ENCODE measurements at places on chromosomes 5 and 9. TPM values are rescaled to one million over a fixed set of nuclear protein-coding genes. Genes with fewer than 3 reads are reported as not detected.

DNA sequence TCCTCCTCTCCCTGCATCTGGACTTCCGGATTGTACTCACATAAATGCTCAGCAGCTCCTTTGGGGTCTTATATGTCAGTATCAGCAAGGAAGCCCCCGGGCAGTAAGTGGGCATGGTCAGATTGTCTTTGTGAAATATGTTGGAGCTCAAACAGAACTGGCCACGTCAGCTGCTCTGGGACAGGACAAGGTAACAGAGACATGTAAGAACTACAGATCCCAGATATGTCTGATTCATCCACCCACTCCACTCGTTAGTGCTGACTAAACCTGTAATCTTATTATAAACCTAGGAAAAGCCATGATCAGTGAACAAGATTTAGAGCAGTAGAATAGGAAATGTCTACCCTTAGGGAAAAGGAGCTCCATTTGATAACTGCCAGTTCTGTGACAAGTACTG, 561.8 kb downstream of the CETN3 start:
- H3K36me3 ChIP-seq: no peaks in the 10 kb centered on the region
- no peak overlapping the region for H3K27ac ChIP-seq
- DNase-seq: no peak
- H3K4me3 ChIP-seq: no peak overlapping the region
- H3K4me1 ChIP-seq: no peaks in the 10 kb centered on the region

DNA sequence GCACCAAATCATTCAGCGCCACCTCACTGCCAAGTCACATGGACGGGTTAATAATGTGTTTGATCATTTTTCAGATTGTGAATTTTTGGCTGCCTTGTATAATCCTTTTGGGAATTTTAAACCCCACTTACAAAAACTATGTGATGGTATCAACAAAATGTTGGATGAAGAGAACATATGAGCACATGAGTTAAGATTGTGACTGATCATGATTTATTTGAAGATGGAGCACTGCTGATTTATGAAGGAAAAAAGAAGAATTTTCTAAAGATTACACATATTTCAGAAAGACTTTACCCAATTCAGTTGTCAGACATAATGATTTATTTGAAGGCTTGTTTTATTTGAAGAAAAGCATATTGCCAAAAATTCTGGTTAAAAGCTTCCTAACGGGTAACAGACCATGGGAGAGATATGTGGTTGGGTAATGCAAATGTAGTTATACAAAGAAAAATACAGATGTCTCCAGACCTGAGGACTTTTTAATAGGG, 37.4 kb downstream of the TNFAIP8 start:
- H3K4me1 ChIP-seq: no peaks in the 10 kb centered on the region
- H3K4me3 ChIP-seq: no peak overlapping the region
- no peaks in the 10 kb centered on the region for H3K27me3 ChIP-seq
- no peak for DNase-seq

- H3K27me3 ChIP-seq: no peaks in the 10 kb centered on the region
- no peak overlapping the region for H3K4me3 ChIP-seq
- no peak overlapping the region for H3K27ac ChIP-seq
- no peak for DNase-seq
- peaks cover 8% of the 10 kb centered on the region for H3K4me1 ChIP-seq
Measured at GRCh38 chr9:109017493-109017892, 4.2 kb upstream of the CTNNAL1 start.

- no peak overlapping the region for H3K27ac ChIP-seq
- no peak for DNase-seq
- no peaks in the 10 kb centered on the region for H3K36me3 ChIP-seq
- H3K4me1 ChIP-seq: peaks cover 8% of the 10 kb centered on the region
- no peak overlapping the region for H3K4me3 ChIP-seq
Measured at GRCh38 chr5:82707741-82708140, 369.5 kb downstream of the TMEM167A start.

GRCh38 chr9:89022902-89023301, 31.6 kb downstream of the S1PR3 start:
- no peak for DNase-seq
- no peaks in the 10 kb centered on the region for H3K27me3 ChIP-seq
- H3K4me3 ChIP-seq: no peak overlapping the region
- H3K36me3 ChIP-seq: no peaks in the 10 kb centered on the region
- H3K27ac ChIP-seq: no peak overlapping the region
- peaks cover 24% of the 10 kb centered on the region for H3K4me1 ChIP-seq

DNA sequence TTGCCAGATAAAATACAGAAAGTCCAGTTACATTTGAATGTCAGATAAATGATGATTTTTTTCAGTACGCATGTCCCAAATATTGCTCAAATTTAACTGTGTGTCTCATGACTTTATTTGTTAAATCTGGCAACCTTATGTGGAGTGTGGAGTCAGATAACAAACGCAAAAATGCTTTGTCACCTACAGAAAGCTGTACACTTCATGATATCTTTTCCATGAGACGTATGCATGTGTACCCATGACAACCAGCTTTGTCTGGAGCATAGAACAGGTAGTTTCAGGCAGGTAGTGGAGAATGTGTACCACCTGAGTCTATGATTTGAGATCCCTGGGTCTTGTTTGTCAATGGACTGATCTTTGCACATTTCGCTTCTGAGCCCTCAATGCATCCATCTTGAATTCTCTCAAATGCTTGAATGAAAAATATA, 105.5 kb upstream of the CPEB4 start:
- no peaks in the 10 kb centered on the region for H3K36me3 ChIP-seq
- no peak overlapping the region for H3K4me3 ChIP-seq
- H3K27ac ChIP-seq: no peak overlapping the region
- DNase-seq: no peak
- peaks cover 6% of the 10 kb centered on the region for H3K27me3 ChIP-seq

GRCh38 chr9:101915482-101915881, 177.0 kb upstream of the GRIN3A start:
- no peaks in the 10 kb centered on the region for H3K27me3 ChIP-seq
- H3K36me3 ChIP-seq: no peaks in the 10 kb centered on the region
- no peaks in the 10 kb centered on the region for H3K4me1 ChIP-seq
- H3K27ac ChIP-seq: no peak overlapping the region

DNA sequence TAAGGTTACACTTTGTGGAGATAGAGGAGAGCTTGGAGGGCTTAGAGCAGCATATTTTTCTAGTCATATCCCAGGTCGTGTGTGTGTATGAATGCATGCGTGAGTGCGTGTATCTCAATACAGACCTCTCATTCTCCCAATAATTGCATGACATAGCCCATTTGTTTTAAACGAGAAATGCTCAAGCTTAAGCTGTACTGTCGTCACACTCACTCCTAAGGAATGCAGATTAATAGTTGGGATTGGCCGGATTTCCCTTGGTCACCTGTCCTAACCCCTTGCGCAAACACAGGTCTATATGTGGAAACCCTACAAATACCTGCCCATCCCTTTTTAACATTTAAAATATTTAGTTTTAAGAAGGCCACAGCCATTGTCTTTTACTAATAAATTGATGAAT, 165.8 kb downstream of the SEMA5A start:
- no peaks in the 10 kb centered on the region for H3K27me3 ChIP-seq
- no peak for DNase-seq
- no peak overlapping the region for H3K27ac ChIP-seq
- H3K36me3 ChIP-seq: no peaks in the 10 kb centered on the region
- no peaks in the 10 kb centered on the region for H3K4me1 ChIP-seq

- no peaks in the 10 kb centered on the region for H3K36me3 ChIP-seq
- peaks cover 11% of the 10 kb centered on the region for H3K27me3 ChIP-seq
- H3K4me3 ChIP-seq: no peak overlapping the region
- no peak overlapping the region for H3K27ac ChIP-seq
Measured at GRCh38 chr5:76209297-76209696, 126.1 kb downstream of the SV2C start.

DNA sequence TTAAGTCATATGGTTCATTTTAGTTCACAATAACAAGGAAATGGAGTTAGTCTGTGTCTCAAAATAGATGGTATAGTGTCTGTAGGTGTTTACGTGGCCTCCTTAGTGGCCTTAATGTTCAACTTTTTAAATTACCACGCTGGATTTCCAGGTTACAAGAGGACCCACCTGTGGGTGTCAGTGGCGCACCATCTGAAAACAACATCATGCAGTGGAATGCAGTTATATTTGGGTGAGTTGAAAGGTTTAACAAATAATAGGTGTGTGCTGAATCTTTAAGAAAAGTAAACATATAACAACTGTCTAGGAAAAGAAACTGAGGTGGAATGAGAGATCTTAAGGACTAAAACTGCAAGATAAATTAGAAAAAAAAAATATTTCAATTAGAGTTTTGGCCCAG, 2.9 kb downstream of the UBE2B start:
- DNase-seq: no peak
- peaks cover 21% of the 10 kb centered on the region for H3K4me1 ChIP-seq
- H3K36me3 ChIP-seq: peaks cover 18% of the 10 kb centered on the region
- H3K27me3 ChIP-seq: no peaks in the 10 kb centered on the region

GRCh38 chr9:14530841-14531240, 162.4 kb downstream of the ZDHHC21 start:
- H3K27me3 ChIP-seq: peaks cover 52% of the 10 kb centered on the region
- DNase-seq: no peak
- H3K36me3 ChIP-seq: no peaks in the 10 kb centered on the region
- H3K27ac ChIP-seq: no peak overlapping the region
- H3K4me3 ChIP-seq: no peak overlapping the region
- no peaks in the 10 kb centered on the region for H3K4me1 ChIP-seq

DNA sequence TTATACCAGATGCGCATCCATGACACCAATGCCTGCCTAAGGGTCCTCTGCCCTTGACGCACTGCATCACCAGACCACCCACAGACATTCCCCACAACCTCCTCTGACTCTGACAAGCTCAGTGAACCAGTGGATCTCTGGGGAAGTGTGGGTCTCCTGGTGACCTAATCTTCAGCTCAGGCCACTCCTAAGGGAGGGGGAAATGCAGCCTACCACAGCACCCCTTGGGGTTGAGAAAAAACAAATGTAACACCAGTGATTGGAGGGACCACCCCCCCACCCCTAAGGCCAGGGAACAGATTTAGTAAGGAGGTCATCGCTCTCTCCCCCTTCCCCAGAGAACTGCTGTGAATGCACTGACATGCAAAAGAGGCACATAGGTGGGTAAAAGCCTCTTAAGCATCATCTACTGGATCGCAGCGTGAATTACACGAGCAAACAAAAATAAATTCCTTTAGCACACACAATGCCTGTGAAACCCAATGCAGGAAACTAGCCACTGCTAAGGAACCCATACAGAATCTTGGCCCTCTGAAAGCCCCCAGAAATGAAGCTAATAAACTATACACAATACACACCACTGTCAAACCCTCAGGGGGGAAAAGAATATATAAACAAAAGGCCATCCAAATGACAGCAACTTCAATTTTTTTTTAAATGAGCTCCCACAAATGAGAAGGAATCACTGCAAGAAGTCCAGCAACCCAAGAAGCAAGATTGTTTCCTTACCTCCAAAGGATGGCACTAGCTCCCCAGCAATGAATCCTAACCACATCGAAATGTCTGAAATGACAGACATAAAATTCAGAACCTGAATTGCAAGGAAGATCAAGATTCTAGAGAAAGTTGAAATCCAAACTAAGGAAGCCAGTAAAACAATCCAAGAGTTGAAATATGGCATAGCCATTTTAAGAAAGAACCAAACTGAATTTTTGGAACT, 513.7 kb upstream of the PTGER4 start:
- no peaks in the 10 kb centered on the region for H3K4me1 ChIP-seq
- H3K27me3 ChIP-seq: no peaks in the 10 kb centered on the region
- H3K4me3 ChIP-seq: no peak overlapping the region
- no peak overlapping the region for H3K27ac ChIP-seq
- DNase-seq: no peak

GRCh38 chr9:88077071-88077617, 61.1 kb downstream of the SPATA31C2 start:
- H3K4me3 ChIP-seq: peak overlapping the region; percentile 55
- H3K27ac ChIP-seq: peak overlapping the region; percentile 83
- no peaks in the 10 kb centered on the region for H3K27me3 ChIP-seq
- peaks cover 24% of the 10 kb centered on the region for H3K4me1 ChIP-seq

- H3K4me3 ChIP-seq: no peak overlapping the region
- H3K27ac ChIP-seq: no peak overlapping the region
- no peaks in the 10 kb centered on the region for H3K36me3 ChIP-seq
Measured at GRCh38 chr5:121024416-121025311, 560.6 kb downstream of the PRR16 start.

- H3K27ac ChIP-seq: no peak overlapping the region
- H3K4me1 ChIP-seq: no peaks in the 10 kb centered on the region
- no peak overlapping the region for H3K4me3 ChIP-seq
- no peaks in the 10 kb centered on the region for H3K36me3 ChIP-seq
- H3K27me3 ChIP-seq: no peaks in the 10 kb centered on the region
Measured at GRCh38 chr9:116422119-116422979, 264.8 kb upstream of the TRIM32 start.

GRCh38 chr5:17314907-17315471, 97.6 kb downstream of the BASP1 start:
- no peak for DNase-seq
- H3K4me1 ChIP-seq: no peaks in the 10 kb centered on the region
- H3K27ac ChIP-seq: no peak overlapping the region
- no peak overlapping the region for H3K4me3 ChIP-seq

GRCh38 chr5:121019734-121020133, 555.6 kb downstream of the PRR16 start:
- no peak for DNase-seq
- H3K4me3 ChIP-seq: no peak overlapping the region
- H3K27ac ChIP-seq: no peak overlapping the region
- H3K27me3 ChIP-seq: no peaks in the 10 kb centered on the region

GRCh38 chr5:7220156-7220555, 175.8 kb upstream of the ADCY2 start:
- no peaks in the 10 kb centered on the region for H3K4me1 ChIP-seq
- H3K27ac ChIP-seq: no peak overlapping the region
- no peak overlapping the region for H3K4me3 ChIP-seq
- H3K27me3 ChIP-seq: no peaks in the 10 kb centered on the region
- DNase-seq: no peak
- H3K36me3 ChIP-seq: no peaks in the 10 kb centered on the region

Gene SHISAL2B
- not detected for total RNA-seq

Gene NRG2
- total RNA-seq: 0.91 TPM

Gene RIGI
- 5.5 TPM for total RNA-seq

Gene LCN9
- not detected for total RNA-seq

Gene GPR150
- total RNA-seq: not detected

Gene MEGF10
- 0.02 TPM for total RNA-seq

Gene SLC45A2
- not detected for total RNA-seq

Gene C7
- total RNA-seq: 0.74 TPM

Gene TNFSF8
- total RNA-seq: not detected

Gene PCSK5
- 6.9 TPM for total RNA-seq

Gene PSD2
- total RNA-seq: 0.79 TPM

Gene DBH
- not detected for total RNA-seq

Gene DIPK1B
- 15.6 TPM for total RNA-seq

Gene ANGPTL2
- 0.20 TPM for total RNA-seq

Measured in HCT116 (cell line).